Activated T-helper 9 cell treated with anti-CD3 and anti-CD28 coated beads, Interleukin-2, amount 50 U/mL, for 16 hours (primary cell): ENCODE measurements at places on chromosomes 7 and 10.

- no peak for DNase-seq
Measured at GRCh38 chr7:98288064-98288823, 6.8 kb downstream of the BRI3 start.

DNA sequence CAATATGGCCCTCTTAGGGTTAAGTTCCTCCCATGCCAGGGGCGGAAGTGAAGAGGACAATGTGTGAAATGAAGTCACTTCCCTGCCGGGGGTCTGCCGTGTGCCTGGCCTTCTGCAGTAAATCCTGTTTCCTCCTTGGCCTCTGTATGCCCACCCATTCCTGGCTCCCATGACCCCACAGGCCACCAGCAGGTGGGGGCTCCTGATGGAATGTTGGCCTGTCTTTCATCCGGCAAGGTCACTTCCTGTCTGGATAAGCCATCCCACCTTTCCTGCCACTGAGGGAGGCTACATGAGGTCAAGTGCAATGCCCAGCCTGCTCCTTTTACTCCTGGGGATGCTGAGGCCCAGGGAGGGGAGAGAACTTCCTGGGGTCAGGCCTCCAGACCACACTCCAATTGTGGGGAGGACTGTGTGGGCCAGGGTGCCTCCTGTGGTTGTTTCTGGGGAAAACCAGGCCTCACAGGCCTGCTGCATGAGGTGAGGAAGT lies 22.3 kb downstream of the PALD1 start:
- DNase-seq = no peak

- no peak for DNase-seq
Measured at GRCh38 chr7:50621206-50621605, 56.0 kb upstream of the DDC start.

DNA sequence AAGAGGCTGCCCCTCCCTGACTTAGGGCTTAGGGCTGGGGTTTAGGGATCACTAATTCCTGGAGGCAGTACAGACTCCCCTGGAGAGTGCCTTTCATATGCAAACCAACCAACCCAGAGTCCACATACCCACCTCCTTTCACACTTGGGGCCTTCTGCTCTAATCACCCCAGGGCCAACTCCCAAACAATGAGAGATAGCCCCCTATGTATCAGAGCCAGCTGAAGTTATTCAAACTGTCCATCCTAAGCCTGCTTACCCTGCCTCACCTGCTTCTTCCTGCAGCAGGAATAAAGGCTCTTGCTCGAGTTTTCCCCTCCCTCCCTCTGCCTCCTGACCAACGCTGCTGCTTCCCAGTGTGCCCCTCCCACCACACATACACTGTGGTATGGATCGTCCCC lies 51.8 kb upstream of the SLC35G1 start:
- DNase-seq = no peak

DNA sequence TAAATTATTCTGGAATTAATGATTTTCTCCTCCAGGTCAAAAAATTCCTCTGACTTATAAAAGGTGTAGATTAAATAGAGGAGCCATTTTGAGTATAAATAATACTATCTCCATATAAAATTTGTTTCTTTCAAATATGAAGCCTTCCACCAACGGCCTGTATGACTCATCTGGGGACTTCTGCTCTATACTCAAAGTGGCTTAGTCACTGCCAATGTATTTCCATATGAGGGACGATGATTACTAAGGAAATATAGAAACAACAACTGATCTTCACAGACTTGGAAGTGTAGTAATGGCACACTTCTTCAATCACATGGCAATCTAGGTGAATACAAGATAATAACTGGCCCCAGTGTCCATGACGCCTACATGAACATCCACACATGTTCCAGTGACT lies 335.6 kb upstream of the HGF start:
- no peak for DNase-seq

GRCh38 chr10:79092292-79092896 lies 23.6 kb downstream of the ZMIZ1 start:
- no peak for DNase-seq
